Activated CD4-positive, alpha-beta memory T cell treated with anti-CD3 and anti-CD28 coated beads, Interleukin-2, amount 10 ng/mL, durations not matched to agents 7 days and 5 days (primary cell): ENCODE measurements at places on chromosomes 4 and X.

- H3K27ac ChIP-seq = no peak overlapping the region
- no peak overlapping the region for H3K4me3 ChIP-seq
- DNase-seq = no peak
- peaks cover 2% of the 10 kb centered on the region for H3K27me3 ChIP-seq
Measured at GRCh38 chr4:74480267-74480666, 35.3 kb downstream of the AREG start.

- H3K27me3 ChIP-seq = no peaks in the 10 kb centered on the region
- H3K4me1 ChIP-seq = no peaks in the 10 kb centered on the region
- no peaks in the 10 kb centered on the region for H3K36me3 ChIP-seq
- H3K4me3 ChIP-seq = no peak overlapping the region
Measured at GRCh38 chr4:24395937-24396336, 188.4 kb downstream of the DHX15 start.

GRCh38 chr4:72701987-72702819 is 133.2 kb upstream of the ADAMTS3 start:
- no peaks in the 10 kb centered on the region for H3K36me3 ChIP-seq
- no peak overlapping the region for H3K27ac ChIP-seq
- no peaks in the 10 kb centered on the region for H3K4me1 ChIP-seq
- H3K27me3 ChIP-seq = peaks cover 2% of the 10 kb centered on the region

DNA sequence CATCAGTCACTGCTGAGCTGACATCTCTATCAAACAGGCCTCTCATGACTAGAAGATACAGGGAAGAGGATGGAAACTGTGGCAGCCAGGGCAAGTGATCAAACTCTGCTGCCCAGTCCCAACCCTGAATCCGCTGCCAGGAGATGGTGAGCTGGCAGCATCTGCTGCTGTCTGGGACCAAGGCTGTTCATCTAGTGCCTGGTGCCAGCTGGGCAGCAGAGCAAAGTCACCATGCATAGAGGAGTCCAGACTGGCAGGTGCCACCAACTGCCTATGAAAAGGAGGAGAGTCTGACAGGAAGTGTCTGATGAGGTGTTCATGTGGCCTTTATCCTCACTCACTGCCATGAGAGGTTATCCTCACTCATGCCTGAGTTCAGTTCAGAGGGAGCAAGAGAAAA is 518.9 kb downstream of the MID1IP1 start:
- H3K4me3 ChIP-seq = no peak overlapping the region
- no peak overlapping the region for H3K27ac ChIP-seq
- DNase-seq = no peak
- peaks cover 16% of the 10 kb centered on the region for H3K4me1 ChIP-seq
- peaks cover 3% of the 10 kb centered on the region for H3K36me3 ChIP-seq
- no peaks in the 10 kb centered on the region for H3K27me3 ChIP-seq

DNA sequence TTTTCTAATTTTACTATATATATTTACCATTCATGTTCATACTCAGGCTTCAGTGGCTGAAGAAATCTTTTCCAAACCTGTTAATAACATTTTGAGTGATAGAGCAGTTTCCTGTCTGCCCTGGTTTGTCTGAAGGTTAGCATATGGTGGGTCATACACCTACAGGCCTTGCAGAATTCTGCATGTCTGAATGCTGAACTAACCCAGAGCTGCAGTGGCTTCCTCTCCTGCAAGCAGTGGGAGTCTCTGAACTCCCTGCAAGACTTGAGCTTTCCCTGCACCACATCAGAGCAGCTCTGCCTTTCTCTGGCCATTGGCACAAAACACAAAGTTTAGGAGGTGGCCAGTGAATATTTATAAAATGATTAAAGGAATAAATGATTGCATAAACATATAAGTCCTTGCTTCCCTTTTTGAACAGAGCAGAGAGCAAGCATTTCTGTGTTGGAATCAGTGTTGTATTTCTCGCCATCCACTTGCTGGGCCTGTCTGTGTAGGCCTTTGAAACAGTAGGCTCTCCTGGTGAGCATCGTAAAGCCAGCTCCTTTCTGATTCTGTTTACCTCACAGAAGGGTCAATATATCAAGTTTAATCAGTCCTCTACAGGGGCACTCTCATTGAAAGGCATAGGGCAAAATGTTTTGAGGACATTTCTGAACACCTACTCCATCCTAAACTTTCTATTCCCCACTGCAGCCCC is 15.0 kb upstream of the UNC5C start:
- H3K4me3 ChIP-seq = no peak overlapping the region
- H3K36me3 ChIP-seq = no peaks in the 10 kb centered on the region
- no peaks in the 10 kb centered on the region for H3K27me3 ChIP-seq
- no peak for DNase-seq
- H3K27ac ChIP-seq = no peak overlapping the region
